ENCODE measurements at places on chromosomes 3 and 15.

GRCh38 chr3:63523100-63523499 lies 129.4 kb upstream of the SNTN start:
- DNase-seq = peak; percentile 13

DNA sequence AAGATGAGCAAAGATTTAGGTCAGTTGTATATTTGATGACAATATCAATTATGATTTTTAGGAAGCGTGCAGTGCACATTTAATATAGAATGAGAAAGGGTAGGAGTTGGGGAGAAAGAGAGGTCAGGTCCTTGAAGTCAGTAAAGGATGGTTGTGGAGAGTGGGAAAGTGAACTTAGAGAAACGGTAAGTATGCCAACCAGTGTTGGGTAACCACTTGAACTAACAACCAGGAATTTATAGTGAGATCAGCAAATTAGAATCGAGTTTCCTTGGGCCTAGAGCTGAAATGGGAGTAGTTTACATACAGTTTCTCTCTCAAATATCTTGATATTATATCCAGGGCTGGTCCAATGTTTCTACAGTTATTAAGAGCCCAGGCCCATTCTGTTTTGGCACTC lies 188.5 kb upstream of the RBMS3 start:
- no peak for DNase-seq

- peak; percentile 81 for DNase-seq
Observed at GRCh38 chr3:9916734-9917680, at the start of gene IL17RC. TSS of gene IL17RC (plus strand) at chr3:9917098. CDS start at chr3:9917316, 218 bp downstream.

- no peak for DNase-seq
Observed at GRCh38 chr3:46659285-46659684, 34.2 kb downstream of the ALS2CL start.

- no peak for DNase-seq
Observed at GRCh38 chr15:86591994-86592735, 512.5 kb downstream of the AGBL1 start.

GRCh38 chr3:185796431-185797107 lies 28.3 kb downstream of the IGF2BP2 start:
- no peak for DNase-seq

- DNase-seq = no peak
Observed at GRCh38 chr15:69377216-69377970, 36.8 kb upstream of the KIF23 start.

DNA sequence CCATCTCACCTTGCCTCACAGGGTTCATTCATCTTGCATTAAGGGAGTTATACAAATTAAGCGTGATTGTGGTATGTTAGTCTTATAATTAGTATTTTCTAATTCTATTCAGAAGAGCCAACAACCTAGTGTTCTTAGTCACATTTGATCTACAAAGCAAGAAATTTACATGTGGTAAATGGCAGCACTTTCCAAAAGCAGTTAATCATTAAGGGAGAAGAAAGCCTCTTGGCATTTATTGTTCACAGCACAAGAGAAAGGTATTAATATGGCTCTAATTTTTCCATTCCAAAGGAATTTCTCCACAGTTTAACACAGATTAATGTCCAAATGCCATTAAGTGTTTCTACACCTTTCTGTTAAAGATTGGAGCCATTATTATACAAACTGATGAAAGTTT lies 1077.1 kb downstream of the ZPLD1 start:
- no peak for DNase-seq

DNA sequence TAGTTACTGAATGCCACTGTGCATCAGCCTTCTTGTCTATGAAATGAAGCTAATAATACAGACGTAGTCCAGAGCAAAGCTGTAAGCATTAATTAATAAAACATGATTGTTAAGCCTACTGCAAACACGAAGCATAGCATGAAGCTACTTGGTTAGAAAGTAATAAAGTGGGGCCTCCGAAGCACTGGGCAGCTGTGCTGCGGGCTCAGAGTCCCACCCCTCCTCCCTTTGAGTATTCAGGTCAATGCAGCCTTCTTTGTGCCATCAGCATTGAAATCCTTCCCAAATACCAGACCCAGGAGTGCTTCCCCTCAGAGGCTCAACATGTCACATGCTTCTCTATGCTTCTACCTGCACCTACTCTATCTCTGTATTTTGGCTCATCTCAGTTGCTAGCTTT lies 1112.6 kb downstream of the IGSF11 start:
- no peak for DNase-seq

GRCh38 chr3:170470063-170471016 lies 51.7 kb downstream of the CLDN11 start:
- peak; percentile 13 for DNase-seq
